Ammon's horn (tissue), 1 donor: ENCODE measurements at places on chromosomes 3 and 15.

- DNase-seq = no peak
These were observed 77.9 kb upstream of the SAMMSON start for GRCh38 chr3:69921651-69922050.

DNA sequence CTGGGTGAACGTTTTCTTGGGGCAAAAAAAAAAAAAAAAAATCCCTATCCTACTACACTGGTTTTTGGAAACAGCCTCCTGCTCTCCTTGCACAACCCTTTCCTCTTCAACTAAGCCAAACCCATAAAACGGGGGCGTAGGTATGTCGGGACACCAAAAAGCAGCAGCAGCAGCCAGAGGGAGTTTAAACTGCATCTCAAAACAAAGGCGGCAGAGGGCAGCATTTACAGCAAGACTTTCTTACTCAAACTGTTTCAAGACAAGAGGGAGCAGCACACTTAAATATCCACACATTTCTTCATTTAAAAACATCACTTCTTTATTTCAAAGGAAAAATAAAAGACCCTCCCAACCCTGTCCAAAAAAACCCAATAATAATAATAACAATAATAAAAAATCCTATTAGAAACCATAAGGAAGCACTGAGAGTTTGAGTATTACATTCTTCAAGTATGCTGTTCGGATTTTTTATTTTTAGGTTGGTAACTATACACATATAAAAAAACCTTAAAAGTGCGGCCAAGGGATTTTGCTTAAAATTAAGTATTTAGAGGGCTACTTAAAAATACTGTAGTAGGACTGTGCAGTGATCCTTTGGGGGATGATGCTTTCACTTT, 43.9 kb upstream of the PLXND1 start:
- peak; percentile 85 for DNase-seq

DNA sequence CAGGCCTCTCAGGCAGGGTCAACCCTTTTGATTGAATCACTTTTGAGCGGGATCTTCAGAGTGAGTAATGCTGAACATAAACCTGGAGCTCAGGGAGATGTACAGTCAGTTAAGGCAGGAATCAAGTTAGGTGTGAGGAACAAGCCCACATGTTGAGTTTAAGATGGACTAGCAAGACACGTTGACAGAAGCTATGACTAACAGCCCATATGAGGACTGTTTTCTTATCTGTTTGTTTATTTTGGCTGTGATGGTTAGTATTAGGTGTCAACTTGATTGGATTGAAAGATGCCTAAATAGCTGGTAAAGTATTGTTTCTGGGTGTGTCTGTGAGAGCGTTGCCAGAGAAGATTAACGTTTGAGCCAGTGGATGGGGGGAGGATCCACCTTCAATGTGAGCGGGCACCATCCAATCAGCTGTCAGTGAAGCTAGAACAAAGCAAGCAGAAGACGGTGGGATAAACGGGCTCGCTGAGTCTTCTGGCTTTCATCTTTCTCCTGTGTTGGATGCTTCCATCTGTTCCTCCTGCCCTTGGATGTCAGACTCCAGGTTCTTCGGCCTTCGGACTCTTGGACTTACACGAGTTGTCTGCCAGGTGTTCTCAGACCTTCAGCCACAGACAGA, 232.3 kb upstream of the STAC start:
- DNase-seq = no peak

DNA sequence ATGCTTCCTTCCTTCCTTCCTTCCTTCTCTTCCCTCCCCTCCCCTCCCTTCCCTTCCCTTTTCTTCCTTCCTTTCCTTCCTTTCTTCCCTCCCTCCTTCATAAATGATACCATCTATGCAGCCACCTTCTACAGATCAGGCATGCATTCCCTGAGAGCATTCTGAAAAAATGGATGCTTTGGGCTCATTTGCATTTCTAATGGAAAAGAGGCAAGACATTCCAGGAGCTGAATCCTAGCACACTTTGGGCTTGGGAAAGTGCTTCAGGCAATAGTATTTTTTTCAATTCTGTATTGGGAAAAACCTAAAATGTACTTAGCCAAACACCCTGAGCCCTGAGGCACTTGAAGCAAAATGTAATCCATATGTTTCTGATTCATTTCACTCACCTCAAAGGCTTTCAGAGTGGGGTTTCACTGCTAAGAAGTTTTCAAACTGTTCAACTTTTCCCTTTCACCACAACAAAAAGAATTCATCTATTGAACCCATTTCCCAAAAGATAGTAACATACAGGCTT, 220.1 kb upstream of the RORA start:
- DNase-seq = no peak

- peak; percentile 31 for DNase-seq
These were observed 51.0 kb downstream of the CACNA1D start for GRCh38 chr3:53545310-53545995.

- DNase-seq = no peak
These were observed 92.6 kb upstream of the CTNNB1 start for GRCh38 chr3:41106691-41107090.

GRCh38 chr3:64150623-64151207, 74.6 kb downstream of the PRICKLE2 start:
- peak; percentile 60 for DNase-seq

- DNase-seq = no peak
These were observed 498.1 kb upstream of the RGMA start for GRCh38 chr15:93587059-93587521.

DNA sequence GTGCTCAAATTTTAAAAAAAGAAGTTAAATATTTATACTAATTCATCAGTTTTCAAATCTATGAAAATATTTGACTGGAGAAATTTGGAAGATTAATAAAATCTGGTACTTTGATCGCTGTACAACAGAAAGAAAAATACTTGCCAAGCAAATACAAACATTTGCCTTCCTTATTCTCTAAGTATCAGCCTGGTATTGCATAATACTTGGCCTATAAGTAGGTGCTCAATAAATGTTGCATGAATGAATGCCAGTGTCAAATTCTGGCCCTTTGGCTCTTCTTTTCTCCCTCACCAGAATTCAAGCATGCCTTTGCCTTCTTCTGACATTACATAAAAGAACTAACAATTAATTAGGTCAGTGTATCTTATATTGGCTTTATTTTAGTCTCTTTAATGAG, 601.7 kb upstream of the GBE1 start:
- DNase-seq = no peak

GRCh38 chr15:41648097-41648496, 12.1 kb upstream of the MGA start:
- DNase-seq = no peak

- peak; percentile 67 for DNase-seq
These were observed 533 bp downstream of the ARF4 start for GRCh38 chr3:57596495-57597126.
